Thoracic aorta (tissue), 2 donors: ENCODE measurements at places on chromosomes 1 and 21. TPM values are rescaled to one million over a fixed set of nuclear protein-coding genes. Genes with fewer than 3 reads are reported as not detected.

The ZBED6 gene
- total RNA-seq, result 19.1 TPM

The TTLL10 gene
- total RNA-seq, result not detected

The TM2D1 gene
- total RNA-seq, result 93.7 TPM

The MAD2L2 gene
- 26.9 TPM for total RNA-seq
